ENCODE measurements at places on chromosomes 1 and 21. TPM values are rescaled to one million over a fixed set of nuclear protein-coding genes. Genes with fewer than 3 reads are reported as not detected.

Gene E2F2
- total RNA-seq: 6.6 TPM

Gene CACNA1E
- 9.1 TPM for total RNA-seq

Gene CBR3
- 10.7 TPM for total RNA-seq

Gene FMO2
- total RNA-seq: 3.4 TPM

Gene PODN
- 104 TPM for total RNA-seq

Gene OR2T35
- total RNA-seq: not detected

Gene OR10J1
- 3.0 TPM for total RNA-seq

Gene C1orf210
- not detected for total RNA-seq

Gene CAPN8
- total RNA-seq: 3.2 TPM

Gene KCNE2
- 0.37 TPM for total RNA-seq

Gene TMCC2
- total RNA-seq: 14.7 TPM

Gene ALX3
- 0.79 TPM for total RNA-seq

Gene INSRR
- 7.0 TPM for total RNA-seq

Gene LCE1C
- not detected for total RNA-seq

Gene MIXL1
- 0.39 TPM for total RNA-seq

Gene AZIN2
- total RNA-seq: 68.7 TPM

Gene AJAP1
- 5.4 TPM for total RNA-seq

Gene AIM2
- total RNA-seq: 1.3 TPM

Gene VPS72
- total RNA-seq: 42.7 TPM

Gene CCDC27
- 10.6 TPM for total RNA-seq

Gene OR2L2
- 0.56 TPM for total RNA-seq

Gene KRTAP20-2
- total RNA-seq: not detected

Gene SIM2
- total RNA-seq: 0.71 TPM

Gene APOBEC4
- 4.9 TPM for total RNA-seq

Gene TMEM53
- total RNA-seq: 15.6 TPM

Gene HCN3
- 3.5 TPM for total RNA-seq

Gene CLCA1
- total RNA-seq: 0.12 TPM

Data from testis (tissue), 5 donors.